ENCODE measurements at places on chromosomes 3 and 15. TPM values are rescaled to one million over a fixed set of nuclear protein-coding genes. Genes with fewer than 3 reads are reported as not detected.

Gene SAMD7
- not detected for polyA plus RNA-seq

Gene ARRDC4
- 20.9 TPM for polyA plus RNA-seq

GRCh38 chr3:108311797-108312196 is 15.4 kb downstream of the HHLA2 start:
- DNase-seq: no peak

Gene CTXN2
- 0.15 TPM for polyA plus RNA-seq

Gene UCN2
- not detected for polyA plus RNA-seq

Gene SLC24A5
- not detected for polyA plus RNA-seq

- no peak for DNase-seq
Measured at GRCh38 chr3:152621006-152621868, 213.7 kb upstream of the P2RY1 start.

GRCh38 chr3:142120707-142121106 is 28.6 kb downstream of the TFDP2 start:
- no peak for DNase-seq

DNA sequence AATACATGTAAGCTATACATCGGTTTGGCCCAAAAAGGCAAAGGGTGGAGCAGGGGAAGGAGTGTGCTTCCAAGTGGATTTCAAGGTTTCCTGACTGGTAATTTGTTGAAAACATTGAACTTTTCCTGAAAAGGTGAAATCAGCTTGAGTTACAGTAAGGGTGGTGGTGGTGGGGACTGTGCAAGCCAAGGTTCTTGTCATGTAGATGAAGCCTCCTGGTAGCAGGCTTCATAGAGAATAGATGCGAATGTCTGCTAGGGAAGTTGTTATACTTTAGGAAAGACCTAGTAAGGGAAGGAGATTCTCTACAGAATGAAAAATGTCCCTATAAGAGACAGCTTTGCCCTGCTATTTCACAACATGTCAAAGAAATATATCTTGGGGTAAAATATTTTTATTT is 528.2 kb upstream of the CBLB start:
- DNase-seq: no peak

Gene SYNM
- polyA plus RNA-seq: 4.5 TPM

DNA sequence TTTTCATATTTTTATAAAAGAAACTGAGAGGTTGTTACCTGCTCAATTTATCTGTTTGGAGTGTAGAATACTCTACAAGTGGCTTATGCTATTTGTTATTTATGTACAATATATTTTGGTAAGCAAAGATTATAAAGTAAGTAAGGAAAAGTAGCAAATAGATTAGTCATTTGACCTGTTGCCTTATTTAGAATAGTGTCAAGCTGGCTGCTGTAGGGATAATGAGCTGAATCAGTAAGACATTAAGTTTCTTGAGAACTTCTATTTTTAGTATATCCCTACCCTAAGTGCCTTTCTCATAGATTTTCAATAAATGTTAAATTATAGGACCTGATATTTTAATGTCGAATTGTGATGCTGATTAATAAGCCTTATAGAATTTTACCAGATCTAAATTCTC is 37.2 kb downstream of the ECT2 start:
- DNase-seq: no peak

Gene BDH1
- 49.6 TPM for polyA plus RNA-seq

Gene ITIH1
- polyA plus RNA-seq: not detected

- DNase-seq: no peak
Measured at GRCh38 chr3:114205541-114205940, 26.7 kb upstream of the DRD3 start.

DNA sequence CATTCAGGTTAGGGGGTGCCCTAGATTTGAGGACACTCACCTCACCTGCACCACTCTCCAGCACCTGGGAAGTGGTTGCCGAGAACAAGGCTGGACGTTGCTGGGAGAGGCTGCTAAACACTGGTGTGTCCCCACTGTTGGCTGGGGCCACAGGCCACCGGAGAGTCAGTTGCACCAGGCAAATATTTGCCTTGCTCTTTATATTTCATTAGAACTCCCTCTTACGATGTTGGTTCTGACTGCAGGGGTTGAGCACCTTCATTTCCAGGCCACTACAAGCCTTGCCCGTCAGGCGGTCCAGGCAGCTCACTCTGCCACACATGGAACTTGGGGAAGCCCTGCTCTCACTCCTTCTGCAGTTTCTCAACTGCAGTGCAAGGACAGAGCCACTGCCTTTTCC is 30.7 kb downstream of the HCN4 start:
- no peak for DNase-seq

GRCh38 chr3:116256843-116257485 is 188.3 kb downstream of the LSAMP start:
- peak; percentile 25 for DNase-seq

DNA sequence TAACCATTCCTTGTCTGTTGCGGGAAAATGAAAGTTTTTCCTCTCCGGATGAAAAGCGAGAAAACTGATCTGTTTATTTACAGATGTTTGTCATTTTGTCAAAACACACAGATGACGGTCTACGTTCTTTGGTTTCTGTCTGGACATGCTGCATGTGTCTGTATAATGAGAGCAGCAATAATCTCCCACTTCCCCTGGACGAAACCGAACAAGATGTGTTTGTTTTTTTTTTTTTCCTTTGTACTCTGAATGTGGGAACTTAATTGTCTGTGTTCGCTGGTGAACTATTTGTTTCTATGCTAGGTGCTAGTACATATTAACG is 33.6 kb downstream of the PTPRG start:
- DNase-seq: no peak

Gene SLC9C1
- 0.09 TPM for polyA plus RNA-seq

Gene ARHGEF26
- polyA plus RNA-seq: 3.9 TPM

Gene PP2D1
- polyA plus RNA-seq: not detected

DNA sequence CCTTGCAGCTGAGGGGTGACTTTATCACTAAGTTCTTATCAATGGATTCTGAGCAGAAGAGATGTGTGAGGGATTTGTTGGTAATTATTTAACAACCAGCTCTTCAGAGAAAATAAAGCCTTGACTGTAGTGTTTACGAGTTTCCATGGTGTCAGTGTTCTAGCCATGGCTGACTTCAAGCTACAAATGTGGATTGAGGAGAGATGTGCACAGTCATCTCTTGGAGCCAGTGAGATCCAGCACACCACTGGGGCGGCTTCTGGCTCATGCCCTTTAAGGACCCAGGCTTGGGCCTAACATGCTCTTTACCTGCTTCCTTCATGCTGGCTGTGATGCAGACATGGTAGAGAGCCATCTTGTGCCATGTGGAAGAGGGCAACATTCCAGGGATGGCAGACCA is 145.6 kb upstream of the MRPS22 start:
- DNase-seq: no peak
